ENCODE measurements at places on chromosomes 16 and 17.

DNA sequence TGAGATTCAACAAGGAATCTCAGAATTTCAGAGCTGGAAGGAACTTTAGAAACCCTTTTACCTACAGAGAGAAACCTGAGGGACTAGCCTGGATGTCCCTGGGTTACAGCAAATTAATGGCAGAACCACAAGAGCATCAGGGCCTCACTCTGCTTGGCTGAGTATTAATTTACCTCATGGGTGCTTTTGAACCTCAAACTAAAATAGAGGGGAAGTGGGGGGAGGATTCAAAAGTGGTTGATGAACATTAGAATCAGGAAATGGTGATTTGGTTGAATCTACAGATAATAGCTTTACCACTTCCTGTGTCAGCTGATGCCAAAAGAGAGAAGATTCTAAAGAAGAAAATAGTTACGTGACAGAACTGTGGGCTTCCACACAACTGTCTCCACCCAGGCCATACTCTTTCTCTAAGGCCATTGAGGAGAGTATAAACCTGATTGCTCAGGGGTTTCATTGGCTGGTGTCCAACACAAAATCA, 11.3 kb upstream of the SKAP1 start:
- peak; percentile 55 for DNase-seq

GRCh38 chr17:38617967-38618760, 12.4 kb upstream of the SRCIN1 start:
- peak; percentile 39 for DNase-seq

- no peak for DNase-seq
These were observed 24.7 kb downstream of the ZZEF1 start for GRCh38 chr17:4118015-4118743.

- DNase-seq, result no peak
These were observed 24.3 kb upstream of the MARCHF10 start for GRCh38 chr17:62832405-62832804.
